Right ventricle myocardium inferior (tissue), 1 donor: ENCODE measurements at places on chromosomes 5 and 9.

DNA sequence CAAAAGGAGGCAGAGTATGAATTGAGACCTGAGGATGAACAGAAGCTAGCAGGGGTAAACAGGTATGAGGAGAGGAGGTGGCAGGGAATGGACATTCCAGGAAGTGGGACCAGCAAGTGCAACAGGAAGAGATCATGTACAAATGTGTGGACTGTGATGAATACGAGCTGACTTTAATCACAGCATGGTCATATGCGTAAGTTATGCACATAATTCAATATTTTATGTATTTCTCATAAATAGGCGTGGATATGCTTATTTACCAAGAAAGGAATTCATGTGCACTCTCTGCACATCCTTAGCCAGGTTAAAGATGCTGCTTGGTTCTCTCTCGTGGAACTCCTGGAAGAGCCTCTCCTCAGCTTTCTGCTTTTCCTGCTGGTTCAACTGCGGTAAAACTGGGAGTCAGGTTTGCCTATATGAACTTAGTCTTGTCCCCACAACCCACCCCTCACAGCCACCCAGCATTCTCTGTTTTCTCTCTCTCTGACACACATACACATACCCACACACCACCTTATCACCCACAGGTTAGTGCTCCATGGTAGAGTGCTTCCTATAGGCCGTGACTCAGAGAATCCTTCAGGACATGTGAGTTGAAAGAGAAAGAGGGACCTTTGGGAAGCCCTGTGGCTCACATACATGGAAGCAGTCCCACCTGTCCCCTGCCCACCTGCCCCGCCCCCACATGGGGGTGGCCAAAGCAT is 35.7 kb downstream of the TRPC7 start:
- no peak for DNase-seq

GRCh38 chr5:135375040-135375793 is 23.8 kb downstream of the MACROH2A1 start:
- no peak for DNase-seq

DNA sequence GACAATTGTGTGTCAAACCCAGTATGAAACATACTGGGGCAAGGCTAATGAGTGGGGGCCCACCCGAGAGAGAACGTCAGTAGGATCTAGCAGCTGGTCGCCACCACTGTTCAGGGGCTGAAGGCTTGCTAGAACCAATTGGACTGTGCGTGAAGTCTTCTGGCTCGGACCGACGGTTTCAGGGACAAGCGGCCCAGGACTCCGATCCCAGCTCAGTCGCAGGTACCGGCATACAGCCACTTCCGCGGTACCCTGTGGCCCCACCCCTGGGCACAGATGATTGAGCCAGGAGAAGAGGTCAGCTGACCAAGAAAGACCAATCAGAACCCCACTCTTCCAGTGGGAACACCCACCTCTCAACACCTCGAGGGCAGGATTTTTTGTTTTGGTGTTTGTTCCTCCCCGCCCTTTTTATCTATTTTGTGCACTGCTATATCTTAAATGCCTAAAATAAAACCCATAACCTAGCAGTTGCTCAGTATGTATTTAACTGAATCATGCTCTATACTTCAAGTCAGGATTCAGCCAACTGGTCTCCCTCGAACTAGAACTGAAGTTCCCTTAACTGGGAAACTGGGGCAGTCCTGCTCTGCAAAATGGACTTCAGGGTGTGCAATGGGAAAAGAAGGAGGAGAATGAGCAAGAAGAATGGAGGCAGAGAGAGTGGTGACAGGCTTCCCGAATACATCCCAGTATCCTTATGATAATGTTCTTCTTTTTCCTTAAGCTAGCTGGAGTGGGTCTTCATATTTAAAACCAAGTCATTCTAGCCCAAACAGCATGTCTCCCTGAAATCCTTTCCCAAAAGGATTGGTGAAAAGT is 21.1 kb upstream of the CPEB4 start:
- no peak for DNase-seq

DNA sequence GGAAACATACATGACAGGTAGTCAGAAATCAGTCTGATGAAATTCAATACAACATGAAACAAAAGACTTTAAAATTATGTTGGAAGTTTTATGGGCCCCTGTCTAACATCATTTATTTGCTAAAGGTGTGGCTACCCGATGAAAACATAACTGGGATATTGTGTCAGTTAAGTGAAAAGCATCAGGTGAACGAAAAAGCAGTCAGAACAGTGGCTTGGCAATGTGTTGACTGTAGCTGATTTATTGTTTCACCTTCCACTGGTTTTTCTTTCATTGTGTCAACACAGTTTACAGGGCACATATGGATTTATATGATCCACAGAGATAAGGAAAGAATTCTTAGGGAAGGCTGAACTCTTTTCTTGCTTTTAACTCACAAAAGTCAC is 429.6 kb upstream of the ZNF608 start:
- DNase-seq: no peak

DNA sequence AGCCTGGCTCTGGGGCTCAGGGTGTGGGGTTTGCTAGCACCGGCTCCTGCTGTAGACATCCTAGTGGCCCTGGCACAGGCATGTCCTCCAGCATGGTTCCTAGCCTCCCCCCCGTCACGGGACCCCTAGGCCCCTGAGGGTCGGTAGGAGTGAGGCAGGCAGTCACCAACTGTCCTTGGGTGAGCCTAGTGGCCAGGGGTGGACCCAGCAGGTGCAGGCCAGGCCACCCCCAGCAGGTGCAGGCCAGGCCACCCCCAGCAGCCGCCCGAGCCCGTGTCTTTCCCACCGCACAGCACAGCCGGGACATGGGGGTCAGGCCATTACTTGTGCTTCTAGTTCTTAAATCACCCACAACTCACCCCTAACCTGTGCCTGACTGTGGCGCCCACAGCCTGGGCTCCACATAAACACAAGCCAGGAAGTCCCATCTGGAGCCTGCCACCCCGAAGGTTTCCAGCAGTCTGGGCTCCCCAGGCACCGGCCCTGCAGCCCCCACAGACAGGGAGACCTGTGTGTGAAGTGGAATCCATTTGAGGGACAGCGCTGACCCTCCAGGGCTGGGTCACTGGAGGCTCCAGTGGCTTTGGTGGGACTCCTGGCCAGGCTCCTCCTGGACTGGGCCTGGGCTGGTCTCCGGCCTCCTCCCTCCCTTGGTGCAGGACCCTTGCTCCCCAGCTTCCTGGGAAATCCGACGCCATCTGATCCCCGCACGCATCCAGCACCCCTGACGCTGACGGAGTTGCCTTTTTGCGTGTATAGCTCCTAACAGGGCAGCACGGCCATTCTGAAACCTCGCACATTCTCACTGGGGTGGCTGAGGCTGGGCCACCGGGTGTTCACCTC is 114.1 kb upstream of the LPCAT1 start:
- no peak for DNase-seq

DNA sequence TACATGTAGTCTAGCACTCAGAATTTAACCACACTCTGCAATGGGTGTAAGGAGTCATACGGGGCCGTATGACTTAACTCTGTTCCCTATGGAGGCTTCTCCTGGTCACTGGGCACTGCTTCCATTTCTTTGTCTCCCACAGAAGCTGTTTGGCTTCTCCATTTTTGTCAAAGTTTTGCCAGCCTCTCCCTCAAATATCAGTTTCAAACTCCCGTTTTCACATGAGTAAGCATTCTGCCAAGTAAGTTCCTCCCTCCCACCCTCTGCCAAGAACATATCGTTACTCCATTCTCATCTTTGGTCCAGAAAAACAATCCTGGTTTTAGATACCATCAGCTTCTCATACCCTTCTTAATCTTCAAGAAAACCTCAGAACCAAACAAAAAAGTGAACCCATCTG is 6.1 kb downstream of the AFAP1L1 start:
- DNase-seq: no peak

GRCh38 chr5:109304309-109304708 is 105.5 kb downstream of the PJA2 start:
- no peak for DNase-seq

DNA sequence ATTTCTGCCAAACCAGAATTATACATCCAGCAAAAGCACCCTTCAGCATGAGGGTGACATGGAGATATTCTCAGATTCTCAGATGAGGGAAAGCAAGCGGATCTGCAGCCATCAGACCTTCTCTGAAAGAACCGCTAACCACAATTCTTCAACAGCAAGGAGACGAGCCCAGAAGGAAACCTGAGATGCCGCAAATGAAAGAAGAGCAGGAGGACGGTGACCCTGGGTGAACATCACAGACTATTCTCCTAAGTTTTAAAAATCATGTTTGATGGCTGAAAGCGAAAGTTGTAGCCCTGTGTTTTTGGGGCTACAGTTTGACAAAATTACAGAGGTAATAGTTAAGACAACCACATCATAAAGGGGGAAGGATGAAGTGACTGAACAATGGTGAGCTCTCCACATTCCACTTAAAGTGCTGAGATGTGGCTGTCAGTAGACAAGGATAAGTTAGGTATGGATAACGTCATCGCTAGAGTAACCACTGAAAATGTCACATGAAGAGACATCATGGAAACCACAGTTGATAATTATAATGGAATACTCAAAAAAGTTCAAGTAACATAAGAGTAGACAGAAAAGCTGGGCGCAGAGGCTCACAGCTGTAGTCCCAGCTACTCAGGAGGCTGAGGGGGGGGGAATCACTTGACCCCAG is 31.5 kb upstream of the NSMF start:
- DNase-seq: no peak

- DNase-seq: no peak
These were observed 68.5 kb upstream of the RAI14 start for GRCh38 chr5:34587355-34588241.

DNA sequence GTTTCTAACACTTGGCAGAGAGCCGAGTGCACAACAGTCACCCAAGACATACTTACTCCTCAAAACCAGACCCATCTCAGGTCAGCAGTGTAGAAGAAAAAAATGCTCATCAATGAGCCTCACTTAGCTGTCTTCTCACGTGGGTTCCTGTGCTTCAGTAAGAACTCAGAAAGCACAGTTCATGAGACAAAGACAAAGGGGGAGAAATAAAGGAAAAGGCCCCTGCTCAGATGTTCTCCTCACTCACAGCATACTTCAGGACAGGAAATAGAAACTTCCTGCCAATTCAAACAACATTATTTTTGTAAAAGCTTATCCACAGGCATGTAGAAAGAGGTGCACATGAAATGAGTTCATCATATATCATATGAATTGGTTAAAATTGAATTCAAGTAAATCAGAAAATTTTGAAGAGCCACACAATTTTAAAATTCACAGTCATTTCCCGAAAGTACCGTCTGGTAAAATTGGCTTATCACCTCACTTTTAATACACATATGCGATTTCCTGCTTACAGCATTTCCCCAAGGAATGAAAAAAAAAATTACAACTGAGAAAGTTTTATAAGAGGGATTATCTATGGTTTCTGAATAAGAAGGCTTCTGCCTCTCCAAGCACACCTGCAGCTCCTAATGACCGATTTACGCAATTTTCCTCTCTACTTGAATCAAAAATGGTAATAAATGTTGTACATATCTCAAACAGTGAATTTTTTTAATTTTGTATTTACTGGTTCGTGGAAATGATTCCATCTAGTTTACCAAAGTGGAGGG is 328.3 kb downstream of the TMEM167A start:
- no peak for DNase-seq

DNA sequence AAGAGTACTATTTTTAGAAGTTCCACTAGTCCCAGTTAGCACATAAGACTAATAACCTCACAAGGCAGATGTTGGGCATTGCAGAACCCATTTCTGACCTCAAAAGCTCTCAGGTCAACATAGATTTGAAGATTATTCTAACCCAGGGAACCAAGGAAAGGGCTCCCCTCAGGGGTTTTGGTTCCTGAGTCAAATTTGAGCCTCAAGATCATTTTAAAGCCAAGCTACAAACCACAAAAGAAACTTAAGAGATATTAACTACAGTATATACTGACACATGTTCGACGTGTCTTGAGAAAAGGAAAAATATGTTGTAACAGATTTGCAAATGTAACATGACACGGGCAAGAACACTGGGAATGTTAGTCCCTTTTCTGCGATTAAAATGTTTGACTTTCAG is 88.6 kb downstream of the GNAQ start:
- DNase-seq: no peak

DNA sequence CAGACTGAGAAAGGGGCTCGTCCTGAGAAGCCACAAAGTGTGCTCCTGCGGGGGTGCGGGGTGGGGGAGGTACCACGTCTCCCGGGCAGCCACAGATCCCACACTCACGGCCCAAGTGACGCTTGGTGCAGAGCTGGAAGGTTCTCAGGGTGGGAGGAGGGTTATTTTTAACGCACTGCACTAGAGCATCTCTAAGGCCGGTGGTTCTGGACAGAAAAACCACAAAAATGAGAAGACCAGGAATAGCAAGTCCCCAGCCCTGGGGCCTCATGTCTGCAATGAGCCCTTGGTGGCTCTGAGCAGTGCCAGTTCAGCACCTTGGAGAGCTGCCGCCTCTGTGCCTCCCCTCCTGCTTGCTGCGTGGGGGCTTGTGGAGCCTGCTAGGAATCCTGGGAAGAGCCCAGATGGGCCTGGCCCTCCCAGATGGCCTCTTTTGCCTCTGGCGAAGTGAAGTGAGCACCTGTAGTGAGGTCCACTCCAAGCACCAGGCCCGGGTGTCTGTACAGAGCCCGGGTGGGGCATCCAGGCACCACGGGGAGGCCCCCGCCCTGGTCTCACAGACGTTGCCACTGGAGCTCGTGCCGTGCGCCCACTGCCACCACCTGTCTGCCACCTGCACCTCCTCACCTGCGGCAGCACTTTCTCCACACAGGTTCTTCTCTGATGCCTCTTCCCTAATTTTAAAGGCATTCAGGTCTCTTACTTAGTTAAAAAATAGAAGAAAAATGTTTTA is 48.9 kb upstream of the CACNA1B start:
- DNase-seq: no peak

DNA sequence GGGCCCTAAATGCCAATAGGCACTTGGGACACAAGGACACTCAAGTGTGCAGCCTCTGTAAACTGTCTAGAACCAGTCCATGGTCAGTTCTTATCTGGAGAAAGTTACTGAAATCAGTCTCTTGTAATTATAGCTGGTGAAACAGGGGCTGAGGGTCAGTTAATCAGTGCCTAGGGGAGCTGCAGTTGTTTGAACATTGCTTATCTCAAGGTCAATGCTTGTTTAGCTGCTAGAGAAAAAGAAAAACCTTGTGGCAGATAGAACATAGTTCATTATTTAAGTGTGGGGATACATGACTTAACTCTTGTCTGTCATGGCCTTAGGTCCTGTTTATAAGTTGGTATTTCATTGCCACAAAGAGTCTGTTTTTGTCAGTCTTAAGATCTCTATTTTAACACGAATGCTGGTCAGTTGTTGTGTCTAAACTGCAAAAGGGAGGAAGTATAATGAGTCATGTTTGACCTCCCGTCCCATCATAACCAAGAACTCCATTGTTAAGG is 108.0 kb downstream of the STARD4 start:
- DNase-seq: no peak

GRCh38 chr9:28696960-28697359 is 1123.7 kb upstream of the C9orf72 start:
- no peak for DNase-seq

- DNase-seq: no peak
These were observed 35.2 kb downstream of the YIPF5 start for GRCh38 chr5:144135113-144135762.

DNA sequence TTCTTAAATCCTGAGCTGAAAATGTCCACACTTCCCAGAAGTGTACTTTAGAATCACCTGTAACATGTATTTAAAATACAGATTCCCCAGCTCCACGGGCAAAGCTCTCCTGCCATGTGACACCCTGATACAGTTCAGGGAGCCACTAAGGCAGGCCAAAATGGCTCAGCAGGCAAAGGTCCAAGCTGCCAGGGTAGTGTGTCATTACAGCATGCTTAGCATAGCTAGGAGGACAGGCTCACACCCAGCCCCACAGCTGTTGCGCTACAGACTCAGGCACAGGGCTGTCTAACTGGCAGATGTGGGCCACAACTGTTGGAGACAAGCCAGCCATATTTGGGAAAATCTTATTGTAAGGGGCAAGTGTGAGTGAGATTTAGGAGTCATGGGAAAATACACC is 73.0 kb downstream of the C9orf85 start:
- peak; percentile 77 for DNase-seq
